ENCODE measurements at places on chromosomes 12 and 14. TPM values are rescaled to one million over a fixed set of nuclear protein-coding genes. Genes with fewer than 3 reads are reported as not detected.

LIN7A gene
- 0.25 TPM for total RNA-seq

BDKRB2 gene
- not detected for total RNA-seq

TFCP2 gene
- total RNA-seq, result 24.9 TPM

HSPA2 gene
- 2.6 TPM for total RNA-seq

SLC6A12 gene
- total RNA-seq, result not detected

Measured in CD4-positive, CD25-positive, alpha-beta regulatory T cell (primary cell).